ENCODE measurements at places on chromosomes 2 and 18.

DNA sequence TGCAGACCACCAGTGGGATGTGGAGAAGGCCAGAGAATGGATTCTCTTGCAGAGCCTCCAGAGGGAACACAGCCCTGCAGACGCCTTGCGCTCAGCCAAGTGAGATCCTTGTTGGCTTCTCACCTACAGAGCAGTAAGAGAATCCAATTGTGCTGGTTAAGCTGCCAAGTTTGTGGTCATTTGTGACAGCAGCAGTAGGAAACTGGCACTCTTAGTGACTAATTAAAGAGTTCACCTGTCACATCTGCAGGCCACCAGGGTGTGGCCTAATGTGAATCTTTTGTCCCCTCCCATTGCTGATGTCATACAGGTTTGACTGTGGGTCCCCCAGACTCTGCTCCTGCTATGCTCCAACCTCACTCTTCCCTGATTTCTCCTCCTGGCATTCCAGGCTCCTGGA lies 235.9 kb downstream of the TFCP2L1 start:
- no peak for DNase-seq

GRCh38 chr2:216925636-216926366 lies 65.9 kb upstream of the TNP1 start:
- DNase-seq, result no peak

DNA sequence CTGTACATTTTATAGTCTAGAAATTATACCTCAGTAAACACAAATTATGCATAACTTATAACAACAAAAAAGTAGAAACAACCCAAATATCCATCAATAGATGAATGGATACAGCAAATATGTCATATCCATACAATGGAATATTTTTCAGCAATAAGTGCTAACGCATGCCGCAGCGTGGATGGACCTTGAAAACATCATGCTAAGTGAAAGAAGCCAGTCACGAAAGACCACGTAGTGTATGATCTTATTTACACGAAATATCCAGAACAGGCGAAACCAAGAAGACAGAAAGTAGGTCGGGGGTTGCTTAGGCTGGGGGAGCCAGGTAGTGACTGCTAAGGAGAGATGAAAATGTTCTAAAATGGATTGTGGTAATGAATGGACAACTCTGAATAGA lies 167.1 kb upstream of the MYCN start:
- no peak for DNase-seq

GRCh38 chr2:168758970-168759820 lies 43.2 kb upstream of the NOSTRIN start:
- DNase-seq, result no peak

- no peak for DNase-seq
These were observed 35.7 kb upstream of the CABLES1 start for GRCh38 chr18:23099621-23100020.

DNA sequence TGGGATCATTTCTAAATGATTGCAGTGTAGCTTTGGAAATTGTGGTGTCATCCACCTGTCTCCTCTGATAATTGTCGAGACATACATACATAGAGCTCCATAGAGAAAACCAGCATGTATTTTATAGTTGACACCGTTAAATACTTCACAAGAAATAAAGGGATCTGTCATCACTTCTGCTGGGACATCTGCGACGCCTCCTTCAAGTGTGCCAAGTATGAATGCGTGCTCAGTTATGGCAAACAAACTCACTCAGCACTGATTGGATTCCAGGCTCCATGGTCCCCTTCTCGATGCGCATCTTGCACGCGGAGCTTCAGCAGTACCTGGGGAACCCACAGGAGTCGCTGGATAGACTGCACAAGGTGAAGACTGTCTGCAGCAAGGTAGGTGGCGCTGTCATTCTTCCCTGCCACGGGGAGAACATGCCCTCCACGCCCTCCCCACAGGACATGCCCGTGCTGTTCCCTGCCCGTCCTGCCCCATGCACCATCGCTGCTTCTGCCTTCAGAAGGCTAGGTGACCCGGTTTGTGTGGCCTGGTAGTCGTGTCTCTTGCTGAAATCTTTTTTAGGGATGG lies 64.1 kb downstream of the TRAPPC12 start:
- peak; percentile 51 for DNase-seq

- no peak for DNase-seq
These were observed 75.8 kb downstream of the SDC1 start for GRCh38 chr2:20148923-20149702.

- DNase-seq, result no peak
These were observed 436.4 kb downstream of the FBXO15 start for GRCh38 chr18:73711256-73711655.

DNA sequence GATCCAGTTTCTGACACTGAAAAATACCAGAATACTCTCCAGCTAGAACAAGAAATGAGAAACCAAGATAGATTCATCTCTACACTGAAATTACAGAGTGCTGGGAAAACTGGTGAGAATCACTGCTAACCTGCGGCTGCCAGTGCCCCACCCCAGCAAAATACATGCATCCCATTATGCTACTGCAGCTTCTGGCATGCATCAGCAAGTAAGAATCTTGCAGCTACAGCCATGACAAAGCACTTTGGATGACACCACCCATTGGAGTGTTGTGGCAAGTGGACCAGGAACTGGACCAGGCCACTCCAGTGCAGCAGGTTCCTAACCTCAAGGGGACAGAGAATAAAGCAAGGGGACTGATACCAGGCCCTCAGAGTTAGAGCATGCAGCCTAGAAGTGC lies 378.8 kb upstream of the ETAA1 start:
- no peak for DNase-seq
